ENCODE measurements at places on chromosomes 2 and 18.

DNA sequence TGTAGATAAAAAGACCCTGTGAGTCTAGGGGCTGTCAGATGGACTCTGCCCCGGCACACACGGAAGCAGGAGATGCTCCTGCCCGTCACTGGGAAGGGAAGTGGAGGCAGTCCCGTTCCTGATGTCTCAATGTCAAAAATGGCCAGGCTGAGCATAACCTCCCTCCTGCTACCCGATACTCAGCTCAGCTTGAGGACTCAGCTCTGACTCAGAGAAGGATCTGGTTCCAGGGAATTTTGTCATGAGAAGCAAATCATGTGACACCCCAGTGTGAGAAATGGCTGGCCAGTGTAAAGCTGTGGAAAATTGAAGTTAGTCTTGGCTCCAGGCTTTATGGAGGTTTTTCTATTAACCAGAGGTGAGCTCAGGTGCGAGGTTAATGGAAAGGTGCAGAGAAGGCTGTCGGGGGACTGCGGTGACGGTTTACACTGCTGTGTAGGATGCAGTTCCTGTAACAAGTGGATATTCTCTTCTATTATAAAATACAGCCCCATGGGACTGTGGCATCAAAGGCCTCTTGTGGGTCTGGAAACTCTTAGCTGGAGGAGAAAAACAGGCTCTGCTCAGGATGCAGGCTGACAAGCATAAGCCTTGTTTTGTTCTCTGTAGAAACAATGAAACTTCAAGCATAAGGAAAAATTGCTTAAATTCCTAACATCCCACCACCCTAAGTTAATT is 24.7 kb upstream of the AGAP1 start:
- DNase-seq, result no peak

- no peak for DNase-seq
Observed at GRCh38 chr2:190579915-190580846, 45.7 kb upstream of the NEMP2 start.

DNA sequence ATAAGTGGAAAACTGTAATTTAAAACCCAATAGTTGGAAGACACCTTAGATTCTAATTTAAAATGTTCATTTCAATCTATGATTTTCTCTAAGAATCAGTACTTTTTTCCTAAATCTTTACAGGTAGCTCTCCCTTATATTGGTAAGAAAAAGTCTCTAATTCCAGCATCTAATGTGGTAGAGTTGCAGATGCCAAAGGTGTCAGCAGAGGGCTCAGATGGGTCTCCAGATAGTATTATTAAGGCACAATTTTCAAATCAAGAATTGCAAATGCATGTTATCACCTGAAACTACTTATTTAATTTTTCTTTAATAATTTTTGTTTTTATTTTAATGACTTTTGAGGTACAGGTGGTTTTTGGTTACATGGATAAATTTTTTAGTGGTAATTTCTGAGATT is 25.5 kb upstream of the ITGA4 start:
- no peak for DNase-seq

DNA sequence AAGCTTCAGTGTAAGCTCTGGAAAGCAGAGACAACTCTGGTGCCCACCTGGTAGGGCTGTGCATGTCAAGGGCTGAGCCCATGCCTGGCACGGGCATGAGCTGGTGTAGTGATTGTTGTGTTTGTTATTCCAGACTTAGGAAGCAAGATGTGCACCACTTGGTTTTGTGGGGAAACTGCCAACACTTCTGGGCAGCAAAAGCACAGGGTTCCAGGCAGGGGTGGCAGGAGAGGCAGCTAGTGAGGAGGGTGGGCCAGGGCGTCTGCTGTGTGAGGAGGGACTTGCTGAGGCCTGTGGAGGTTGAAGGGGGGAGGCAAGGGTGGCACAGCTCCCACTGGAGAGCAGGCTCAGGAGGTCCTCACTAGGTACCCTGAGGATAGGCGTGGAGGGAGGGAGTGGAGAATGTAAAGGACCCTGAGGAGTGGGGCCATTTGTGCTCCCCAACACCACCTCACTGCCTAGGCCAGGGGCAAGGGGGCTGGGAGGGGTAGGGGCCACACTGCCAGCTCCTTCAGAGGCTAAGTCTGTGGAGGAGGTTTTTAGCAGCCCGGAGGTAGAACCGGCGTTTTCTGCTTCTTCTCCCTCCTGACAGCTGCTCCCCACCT is 104.0 kb upstream of the POU3F3 start:
- DNase-seq, result no peak

DNA sequence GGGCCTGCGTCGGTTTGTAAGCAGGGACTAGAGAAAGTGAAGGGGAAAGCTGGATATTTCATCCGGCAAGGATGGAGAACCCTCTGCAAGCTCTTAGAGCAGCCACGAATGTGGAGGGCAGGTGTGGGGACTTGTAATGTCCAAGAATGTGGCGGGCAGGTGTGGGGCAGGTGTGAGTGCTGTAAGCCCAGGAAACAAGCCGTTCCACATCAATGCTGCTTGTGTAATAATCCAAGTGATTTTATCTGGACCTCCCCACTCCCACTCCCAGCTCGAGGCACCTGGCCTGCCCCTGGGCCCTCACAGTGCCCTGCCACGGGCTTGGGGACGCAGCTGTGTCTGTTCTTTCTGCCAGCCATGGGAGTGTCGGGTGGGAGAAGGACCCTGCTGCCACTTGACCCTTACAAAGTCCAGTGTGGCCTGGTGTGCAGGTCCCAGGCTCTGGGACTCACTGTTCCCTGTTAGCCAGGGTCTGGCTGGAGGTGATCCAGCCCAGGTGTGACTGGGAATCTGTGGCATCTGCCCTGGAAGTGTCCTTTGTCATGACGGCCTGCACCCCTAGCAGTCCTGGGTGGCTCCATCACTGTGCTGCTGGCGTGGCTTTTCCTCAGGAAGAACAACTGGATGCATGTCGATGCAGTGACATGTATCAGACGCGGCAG is 42.8 kb downstream of the SOX11 start:
- no peak for DNase-seq

DNA sequence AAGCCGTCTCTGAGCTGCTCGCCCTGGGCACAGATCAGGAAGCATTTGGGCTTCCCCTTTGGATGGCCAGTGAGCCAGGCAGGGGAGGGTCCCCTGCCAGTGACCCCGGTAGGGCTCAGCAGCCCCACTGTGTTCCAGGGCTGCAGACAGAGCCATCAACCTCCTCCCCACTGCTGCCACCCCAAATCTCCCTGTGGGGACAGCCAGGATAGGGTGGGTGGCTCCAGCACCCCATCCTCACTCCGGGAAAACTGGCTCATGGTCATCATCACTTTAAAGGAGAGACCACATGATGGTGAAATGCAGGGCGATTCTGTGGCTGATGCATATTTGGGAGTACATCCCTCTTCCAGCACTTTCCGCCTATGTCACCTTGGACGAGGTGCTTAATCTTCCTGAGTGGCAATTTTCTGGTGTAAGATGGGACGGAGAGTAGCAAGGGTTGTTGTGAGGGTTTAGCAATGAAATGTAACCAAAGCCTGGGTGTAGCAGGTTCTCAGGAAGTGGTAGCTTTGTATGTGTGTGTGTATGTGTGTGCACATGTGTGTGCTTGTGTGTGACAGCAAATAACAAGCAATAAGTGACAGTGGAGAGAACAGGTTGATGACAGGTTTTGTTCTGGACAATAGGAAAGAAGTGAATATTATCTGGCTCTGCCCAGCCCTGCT is 61.8 kb downstream of the ACAA2 start:
- no peak for DNase-seq

- no peak for DNase-seq
Observed at GRCh38 chr2:74948779-74949178, 9.7 kb upstream of the POLE4 start.

DNA sequence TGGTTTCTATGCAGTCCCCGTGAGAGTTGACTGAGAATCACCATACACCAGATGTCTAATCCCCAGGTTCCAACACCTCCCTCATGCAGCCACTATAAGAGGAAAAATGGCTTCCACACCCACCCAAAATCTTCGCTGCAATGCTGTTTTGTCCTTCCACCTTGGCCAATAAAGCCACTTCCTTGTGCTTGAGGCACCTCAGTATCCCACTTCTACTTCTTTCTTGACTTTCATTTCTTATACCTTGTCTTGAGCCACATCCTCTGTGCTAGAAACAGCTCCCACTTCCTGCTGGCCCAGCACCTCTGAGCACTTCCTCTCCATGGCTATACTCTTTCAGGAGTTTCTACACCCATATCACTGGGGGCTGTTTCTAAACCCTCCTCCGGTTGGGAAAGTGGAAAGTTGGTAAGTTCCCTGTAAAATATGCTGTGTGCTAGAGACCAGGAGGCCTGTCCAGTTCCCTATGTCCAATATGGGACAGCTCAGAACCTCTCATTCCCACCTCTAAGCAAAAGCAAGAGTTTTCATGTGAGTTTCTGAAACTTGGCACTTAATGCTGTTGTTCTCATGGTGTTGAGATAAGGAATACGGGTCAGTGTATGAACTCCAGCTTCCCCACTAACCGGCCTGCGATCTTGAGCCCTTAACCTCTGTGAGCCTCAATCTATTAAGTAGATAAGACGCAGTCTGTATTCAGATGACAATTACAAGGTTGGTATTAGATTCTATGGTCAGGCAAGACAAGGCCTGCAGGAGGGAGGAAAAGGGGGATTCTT is 209.1 kb upstream of the ID2 start:
- no peak for DNase-seq

DNA sequence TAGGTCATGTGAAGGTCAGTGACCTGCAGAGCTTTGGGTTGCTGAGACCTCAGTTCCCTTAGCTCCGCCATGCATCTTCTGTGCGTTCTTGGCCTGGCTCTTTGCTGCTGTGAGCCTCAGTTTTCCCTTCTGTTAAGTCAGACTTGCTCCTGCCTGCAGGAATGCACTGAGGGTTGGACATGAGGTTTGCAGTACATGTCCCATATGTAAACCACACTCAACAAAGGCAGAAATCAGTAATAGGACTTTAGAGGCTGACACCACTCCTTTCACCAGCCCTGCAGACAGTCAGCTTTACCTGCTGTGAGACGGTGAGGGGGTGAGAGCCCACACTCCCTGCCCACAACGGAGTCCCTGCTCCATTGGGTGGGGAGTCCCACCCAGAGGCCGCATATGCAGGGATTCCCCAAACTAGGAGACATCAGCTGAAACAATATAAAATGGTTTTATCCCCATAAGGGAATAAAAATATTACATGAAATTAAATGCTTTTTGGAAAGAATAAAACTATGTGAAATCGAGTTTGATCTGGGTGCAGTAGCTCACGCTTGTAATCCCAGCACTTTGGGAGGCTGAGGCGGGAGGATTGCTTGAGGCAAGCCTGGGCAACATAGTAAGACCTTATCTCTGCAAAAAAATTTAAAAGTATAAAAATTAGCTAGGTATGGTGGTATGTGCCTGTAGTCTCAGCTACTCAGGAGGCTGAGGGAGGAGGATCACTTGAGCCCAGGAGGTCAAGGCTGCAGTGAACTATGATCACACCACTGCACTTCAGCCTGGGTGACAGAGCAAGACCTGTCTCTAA is 55.1 kb downstream of the MYO7B start:
- DNase-seq, result no peak

DNA sequence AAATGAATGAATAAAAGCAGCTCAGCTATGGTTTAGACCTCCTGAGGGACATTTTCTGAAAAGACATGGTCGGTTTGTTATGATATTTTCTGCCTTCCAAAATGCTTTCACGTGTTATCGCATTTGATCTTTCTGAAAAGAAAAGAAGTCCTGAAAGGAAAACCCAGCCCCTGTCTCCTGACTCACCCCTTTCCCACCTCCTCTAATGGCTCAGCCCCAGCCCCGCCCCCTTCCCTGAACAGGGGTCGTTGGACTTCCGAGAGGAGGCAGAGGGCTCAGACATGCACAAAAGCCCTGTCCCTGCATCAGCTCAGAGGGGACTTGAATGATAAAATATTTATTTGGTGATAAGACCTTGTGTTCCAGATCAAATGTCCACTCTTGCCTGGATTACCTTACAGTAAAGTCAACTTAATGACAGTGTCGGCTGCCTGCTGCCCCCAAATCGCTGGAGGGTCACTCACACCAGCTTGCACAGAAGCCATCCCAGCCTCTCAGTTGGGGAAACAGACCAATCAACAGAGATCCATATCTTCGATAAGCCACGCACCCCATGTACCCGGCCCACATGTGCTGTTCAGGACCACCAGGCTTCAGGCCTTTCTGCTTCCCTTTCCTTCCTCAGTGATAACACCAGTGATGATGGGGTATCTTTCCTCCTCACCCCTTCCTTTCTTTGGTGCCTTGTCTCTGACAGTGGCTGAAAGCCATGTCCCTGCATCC is 69.6 kb downstream of the CLHC1 start:
- no peak for DNase-seq

DNA sequence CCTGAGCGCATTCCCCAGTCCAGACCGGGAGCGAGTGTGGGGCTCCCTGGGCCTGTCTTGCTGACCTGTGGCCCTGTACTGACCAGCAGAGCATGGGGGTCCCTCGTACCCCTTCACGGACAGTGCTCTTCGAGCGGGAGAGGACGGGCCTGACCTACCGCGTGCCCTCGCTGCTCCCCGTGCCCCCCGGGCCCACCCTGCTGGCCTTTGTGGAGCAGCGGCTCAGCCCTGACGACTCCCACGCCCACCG is 5.3 kb downstream of the NEU4 start:
- no peak for DNase-seq

DNA sequence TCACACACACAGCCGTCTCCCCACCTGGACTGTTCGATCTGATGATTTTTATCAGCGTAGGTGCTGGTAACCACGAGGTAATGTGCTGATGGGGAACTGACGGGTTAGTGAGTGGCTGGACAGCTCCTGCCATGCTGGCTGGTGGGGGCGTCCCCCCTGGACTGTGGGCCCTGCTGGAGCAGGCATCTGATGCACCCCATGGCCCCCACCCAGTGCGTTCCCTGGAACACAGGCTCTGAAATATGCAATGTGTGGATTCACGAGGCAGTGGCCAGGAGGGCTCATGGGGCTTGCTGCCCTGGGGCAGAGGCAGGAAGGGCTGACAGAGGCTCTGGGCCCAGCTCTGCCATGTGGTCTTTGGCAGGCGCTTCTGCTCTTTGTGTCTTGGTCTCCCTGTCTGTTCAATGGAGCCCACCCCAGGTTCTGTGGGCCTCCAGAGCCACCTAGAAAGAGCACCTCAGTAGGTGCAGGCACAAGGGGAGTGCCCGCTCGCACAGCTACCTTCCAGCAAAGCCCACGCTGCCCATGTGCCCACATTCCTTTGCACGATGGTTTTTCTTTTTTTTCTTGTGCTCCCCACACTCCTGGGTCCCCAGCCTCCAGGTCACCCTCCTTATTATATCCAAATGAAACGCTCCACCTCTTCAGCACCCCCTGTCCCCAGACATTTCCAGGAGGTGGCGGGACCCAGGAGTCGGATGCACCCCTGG is 10.3 kb upstream of the PXDN start:
- DNase-seq, result no peak
